Articular chondrocyte of knee joint (primary cell): ENCODE measurements at places on chromosomes 4 and X. TPM values are rescaled to one million over a fixed set of nuclear protein-coding genes. Genes with fewer than 3 reads are reported as not detected.

The HTRA3 gene
- 13.0 and 20.8 TPM in 2 replicates for total RNA-seq

The GLRA2 gene
- not detected in 2 replicates for total RNA-seq

The GPRASP1 gene
- 5.0 and 5.4 TPM in 2 replicates for total RNA-seq

The CT45A2 gene
- not detected in 2 replicates for total RNA-seq
